AG20443 (cell line): ENCODE measurements at places on chromosomes 5 and 9.

DNA sequence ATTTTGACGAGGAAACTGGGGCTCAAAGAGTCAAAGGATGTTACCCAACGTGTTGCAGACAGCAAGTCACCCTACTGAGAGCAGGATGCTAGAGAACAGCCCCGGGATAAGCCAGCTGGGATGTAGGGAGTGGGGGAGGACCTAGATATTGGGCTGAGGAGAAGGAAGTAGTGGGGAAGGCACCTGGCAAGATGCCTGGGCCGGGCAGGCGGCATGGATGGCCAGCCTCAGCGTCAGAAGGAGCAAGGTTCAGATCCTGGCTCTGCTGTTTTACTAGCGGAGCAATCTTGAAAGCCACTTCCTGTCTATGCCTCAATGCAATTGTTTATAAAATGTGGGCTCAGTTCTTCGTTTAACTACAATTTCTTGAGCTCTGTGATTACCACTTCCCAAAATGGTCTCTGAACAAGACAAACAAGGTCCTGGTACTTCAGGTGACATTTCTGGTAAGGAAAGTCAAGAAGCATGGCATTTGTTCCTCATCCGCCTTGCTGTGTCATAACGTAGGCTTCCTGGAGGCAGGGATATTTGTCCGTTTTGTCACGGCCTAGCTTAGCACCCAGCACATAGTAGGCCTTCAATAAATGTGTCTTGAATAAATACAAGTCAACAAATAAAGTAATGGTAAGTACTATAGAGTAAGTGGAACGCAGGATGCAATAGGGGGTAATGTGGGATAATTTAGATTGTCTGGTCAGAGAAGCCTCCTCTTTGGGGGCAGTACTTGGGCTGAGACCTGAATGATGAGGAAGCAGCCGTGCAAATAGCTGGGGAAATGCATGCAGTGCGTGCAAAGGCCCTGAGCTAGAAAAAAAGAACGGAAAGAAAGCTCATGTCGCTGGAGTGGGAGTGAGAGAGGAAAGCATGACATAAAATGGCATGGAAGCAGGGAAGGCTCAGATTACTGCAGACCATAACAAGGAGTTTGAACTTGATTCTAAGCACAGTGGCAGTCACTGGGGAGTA lies 70.5 kb downstream of the SMIM23 start:
- no peak for DNase-seq

GRCh38 chr9:127905004-127905728 lies 5.8 kb upstream of the ST6GALNAC6 start:
- DNase-seq, result no peak

- DNase-seq, result no peak
Observed at GRCh38 chr9:89601306-89601705, 3.5 kb upstream of the GADD45G start.

DNA sequence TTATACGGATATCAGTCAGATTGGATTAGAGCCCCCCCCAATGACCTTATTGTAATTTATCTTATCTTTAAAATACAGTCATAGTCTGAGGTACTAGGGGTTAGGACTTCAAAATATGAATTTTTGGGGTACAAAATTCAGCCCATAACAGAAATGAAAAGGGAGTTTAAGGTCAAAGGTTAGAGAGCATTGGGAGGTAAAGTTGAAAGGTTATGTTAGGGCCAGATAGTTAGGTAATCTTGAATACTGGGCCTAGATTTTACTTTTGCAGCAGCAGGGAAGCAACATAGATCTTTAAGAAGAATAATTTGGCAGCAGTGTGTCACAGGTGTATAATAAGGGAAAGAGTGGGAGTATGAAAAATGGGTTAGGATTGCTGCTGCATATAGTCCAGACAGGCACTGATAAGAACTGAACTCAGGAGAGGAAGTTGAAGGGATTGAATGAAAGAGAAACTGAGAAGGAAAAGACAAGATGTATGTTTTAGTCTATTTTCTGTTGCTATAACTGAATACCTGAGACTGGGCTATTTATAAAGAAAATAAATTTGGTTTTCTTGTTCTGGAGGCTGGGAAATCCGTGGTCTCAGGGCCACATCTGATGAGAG lies 10.7 kb upstream of the GCNT4 start:
- DNase-seq, result no peak

DNA sequence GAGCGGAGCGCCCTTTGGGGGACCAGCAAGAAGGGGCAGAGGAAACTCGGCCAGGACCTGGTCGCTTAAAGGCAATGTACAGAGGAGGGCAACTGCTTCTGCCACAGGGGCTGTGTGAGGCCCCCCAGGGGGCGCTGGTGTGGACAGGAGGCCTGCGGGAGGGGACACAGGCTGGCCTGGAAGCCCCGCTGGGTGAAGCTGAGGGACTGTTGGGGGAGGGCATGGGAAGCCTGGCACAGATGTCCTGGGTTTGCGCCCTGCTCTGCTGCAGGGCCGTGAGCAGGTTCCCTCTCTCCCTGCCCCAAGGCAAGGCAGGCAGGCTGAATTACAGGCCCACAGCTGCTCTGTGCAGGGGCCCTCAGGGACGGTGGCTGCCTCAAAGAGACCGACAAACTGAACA lies 5.4 kb downstream of the MED22 start:
- DNase-seq, result no peak

- no peak for DNase-seq
Observed at GRCh38 chr5:176360894-176361436, 599 bp downstream of the KIAA1191 start.

- DNase-seq, result no peak
Observed at GRCh38 chr5:179867079-179867465, 8.5 kb upstream of the MRNIP start.

GRCh38 chr5:72268753-72269410 lies 51.2 kb downstream of the MRPS27 start:
- peak; percentile 36 for DNase-seq

- no peak for DNase-seq
Observed at GRCh38 chr5:148984345-148984744, 78.5 kb downstream of the SH3TC2 start.

- peak; percentile 54 for DNase-seq
Observed at GRCh38 chr9:1100945-1101344, 50.8 kb downstream of the DMRT2 start.

- no peak for DNase-seq
Observed at GRCh38 chr5:108728566-108729241, 19.0 kb upstream of the FER start.

- DNase-seq, result no peak
Observed at GRCh38 chr5:116465411-116465810, 109.2 kb downstream of the SEMA6A start.

- no peak for DNase-seq
Observed at GRCh38 chr9:107131108-107131799, 151.8 kb upstream of the RAD23B start.

DNA sequence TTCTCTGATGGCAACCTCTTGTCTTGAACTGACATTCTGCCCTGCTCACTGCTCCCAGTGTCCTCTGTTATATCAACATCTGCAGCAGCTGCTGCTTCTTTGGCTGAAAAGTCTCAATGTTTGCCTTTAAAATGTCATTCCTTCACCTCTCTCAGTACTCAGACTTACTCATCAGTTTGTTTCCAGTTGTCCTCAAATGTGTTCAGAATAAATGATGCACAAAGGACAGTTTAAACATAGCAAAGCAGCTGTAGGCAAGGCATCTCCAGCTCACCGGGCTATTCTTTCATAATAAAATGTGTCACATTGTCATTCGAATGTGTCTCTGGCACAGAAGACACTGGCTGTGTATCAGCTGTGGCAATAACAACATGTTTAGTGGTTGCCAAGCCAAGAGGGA lies 590.9 kb upstream of the ZNF608 start:
- DNase-seq, result no peak

DNA sequence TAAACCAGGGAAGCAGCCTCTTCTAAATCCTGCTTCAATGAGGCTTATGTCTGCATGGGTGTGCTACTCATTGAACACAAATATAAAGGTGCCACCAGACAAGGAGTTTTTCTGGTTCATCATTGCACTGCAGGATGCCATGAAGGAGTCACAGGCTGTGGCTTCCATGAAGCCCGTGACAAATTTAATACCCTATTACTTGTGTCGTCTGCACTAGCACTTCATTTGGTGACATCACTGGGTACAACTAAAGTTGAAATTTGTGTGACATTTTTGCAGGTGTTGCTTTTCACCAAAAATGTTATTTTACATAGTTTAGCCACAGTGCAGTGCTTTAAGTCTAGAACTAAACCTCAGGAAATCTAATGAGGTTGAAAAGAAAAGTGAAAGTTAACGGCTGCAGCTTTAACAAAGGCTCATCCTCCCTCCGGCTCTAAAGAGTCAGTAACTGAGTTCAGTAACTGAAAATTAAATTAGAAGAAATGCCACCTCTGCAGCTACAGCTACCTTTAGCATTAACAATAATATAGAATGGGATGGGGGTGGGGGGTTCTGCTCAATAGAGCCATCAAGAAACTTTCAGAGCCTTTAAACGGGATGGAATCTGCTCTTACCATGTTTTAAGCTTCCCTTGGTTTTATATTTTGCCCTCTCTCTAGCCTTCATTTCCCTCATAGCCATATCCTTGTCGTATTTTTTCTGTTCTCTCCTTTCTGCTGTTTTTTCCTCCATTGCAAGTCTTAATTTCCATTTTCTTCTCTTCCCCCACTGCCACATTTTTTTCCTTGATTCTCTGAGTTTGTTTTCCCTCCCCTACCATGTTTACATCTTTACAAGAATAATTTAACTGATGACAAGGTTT lies 233.8 kb upstream of the TMEM161B start:
- DNase-seq, result peak; percentile 19

DNA sequence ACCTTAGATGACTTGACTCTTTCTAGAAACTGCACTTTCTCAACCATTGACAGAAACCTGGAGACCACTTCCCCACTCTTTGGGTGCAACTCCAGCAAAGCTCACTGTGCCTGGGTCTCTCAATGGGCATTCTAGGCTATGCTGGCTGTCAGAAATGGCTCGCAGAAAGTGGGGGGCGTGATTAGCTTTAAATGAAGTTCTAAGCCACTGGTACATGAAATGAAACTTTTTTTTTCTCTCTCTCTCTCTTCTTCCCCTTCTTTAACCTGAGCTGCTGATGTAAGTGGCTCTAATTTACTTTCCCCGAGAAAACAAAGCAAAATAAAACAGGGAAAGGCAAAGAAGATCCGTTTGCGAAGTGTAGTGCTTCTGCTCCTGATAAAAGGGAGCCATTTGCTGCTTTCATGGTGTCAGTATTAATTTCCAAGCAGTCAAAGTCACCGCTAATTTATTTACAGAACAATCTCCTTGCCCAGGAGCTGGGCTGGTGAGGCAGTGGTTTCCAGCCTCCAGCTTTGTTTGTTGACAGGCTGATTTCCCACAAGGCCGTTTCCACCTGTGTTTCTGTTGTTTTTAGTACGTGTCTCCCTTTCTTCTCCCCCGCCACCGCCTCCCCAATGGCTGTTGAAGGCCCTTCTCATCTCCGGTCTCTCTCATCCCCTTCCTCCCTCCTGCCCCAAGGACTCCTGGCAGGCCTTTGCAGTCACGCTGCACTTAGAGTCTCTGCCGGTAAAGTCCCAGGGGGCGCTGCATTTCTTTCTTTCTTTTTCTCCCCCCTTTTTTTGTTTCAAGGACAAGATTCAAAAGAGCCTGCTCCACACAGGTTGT lies 422.9 kb downstream of the EBF1 start:
- no peak for DNase-seq
